ENCODE measurements at places on chromosomes 1 and 21.

GRCh38 chr1:205596876-205597275 lies 34.9 kb downstream of the ELK4 start:
- DNase-seq = no peak

DNA sequence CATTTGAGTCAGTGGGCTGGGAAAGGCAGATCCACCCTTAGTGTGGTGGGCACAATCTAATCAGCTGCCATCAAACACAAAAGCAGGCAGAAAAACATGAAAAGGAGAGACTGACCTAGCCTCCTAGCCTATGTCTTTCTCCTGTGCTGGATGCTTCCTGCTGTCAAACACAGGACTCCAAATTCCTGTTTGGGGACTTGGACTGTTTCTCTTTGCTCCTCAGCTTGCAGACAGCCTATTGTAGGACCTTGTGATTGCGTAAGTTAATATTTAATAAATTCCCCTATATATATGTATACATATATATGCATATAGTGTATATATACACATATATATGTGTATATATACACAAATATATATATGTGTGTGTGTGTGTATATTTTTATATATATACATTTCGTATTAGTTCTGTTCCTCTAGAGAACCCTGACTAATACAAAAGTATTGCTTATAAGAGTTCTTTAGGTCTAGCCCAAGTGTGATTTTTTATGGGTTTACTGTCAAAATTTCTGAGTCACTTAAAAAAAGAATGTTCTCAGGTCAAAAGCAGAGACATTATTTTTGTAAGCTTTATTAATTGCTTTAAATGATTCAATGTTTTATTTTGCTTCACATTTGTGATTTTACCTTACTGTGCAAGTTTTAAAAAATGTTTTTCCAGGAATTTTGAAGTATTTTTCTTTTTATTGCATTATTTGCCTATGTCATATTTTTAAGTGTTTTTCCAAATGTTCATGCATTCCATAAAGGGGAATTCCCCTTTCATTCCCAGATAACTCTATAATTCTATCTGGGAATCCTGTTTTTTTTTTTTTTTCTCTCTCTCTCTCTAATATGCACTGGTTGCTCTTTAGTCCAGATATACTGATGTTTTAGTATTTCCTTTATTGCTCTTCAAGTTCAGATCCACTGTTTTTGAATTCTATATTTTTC lies 92.1 kb upstream of the ADAMTS5 start:
- DNase-seq = no peak

GRCh38 chr1:1924386-1924785 lies 5.3 kb upstream of the TMEM52 start:
- DNase-seq = no peak

GRCh38 chr1:91883470-91883869 lies 2.5 kb downstream of the TGFBR3 start:
- no peak for DNase-seq

- DNase-seq = no peak
Observed at GRCh38 chr1:107935396-107936064, 29.4 kb downstream of the VAV3 start.

- DNase-seq = no peak
Observed at GRCh38 chr1:98668733-98669132, 7.2 kb downstream of the SNX7 start.

DNA sequence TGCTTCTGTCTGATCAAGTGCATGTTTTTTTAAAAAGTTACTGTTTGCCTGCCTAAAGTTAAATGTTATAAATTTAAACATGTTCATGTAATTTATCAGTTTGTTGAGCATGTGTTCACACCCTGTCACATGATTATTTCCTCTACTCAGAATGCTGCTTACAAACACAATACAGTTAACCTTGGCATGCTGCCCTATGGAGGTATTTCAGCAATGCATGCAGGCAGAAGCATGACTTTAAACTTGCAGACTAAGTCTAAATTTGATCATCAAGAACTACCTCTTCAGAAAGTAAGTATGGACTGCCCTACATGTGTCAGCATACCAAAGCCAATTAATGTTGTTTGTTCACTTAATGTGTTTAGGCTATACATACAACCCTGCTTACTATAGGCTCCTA lies 161.6 kb downstream of the LRRC40 start:
- DNase-seq = no peak

- no peak for DNase-seq
Observed at GRCh38 chr1:178869119-178869697, 1.7 kb downstream of the ANGPTL1 start.

GRCh38 chr1:166377896-166378295 lies 211.1 kb upstream of the FAM78B start:
- no peak for DNase-seq

GRCh38 chr1:232472485-232473041 lies 157.4 kb downstream of the SIPA1L2 start:
- DNase-seq = no peak

GRCh38 chr21:35075546-35075945 lies 26.4 kb upstream of the RUNX1 start:
- no peak for DNase-seq

DNA sequence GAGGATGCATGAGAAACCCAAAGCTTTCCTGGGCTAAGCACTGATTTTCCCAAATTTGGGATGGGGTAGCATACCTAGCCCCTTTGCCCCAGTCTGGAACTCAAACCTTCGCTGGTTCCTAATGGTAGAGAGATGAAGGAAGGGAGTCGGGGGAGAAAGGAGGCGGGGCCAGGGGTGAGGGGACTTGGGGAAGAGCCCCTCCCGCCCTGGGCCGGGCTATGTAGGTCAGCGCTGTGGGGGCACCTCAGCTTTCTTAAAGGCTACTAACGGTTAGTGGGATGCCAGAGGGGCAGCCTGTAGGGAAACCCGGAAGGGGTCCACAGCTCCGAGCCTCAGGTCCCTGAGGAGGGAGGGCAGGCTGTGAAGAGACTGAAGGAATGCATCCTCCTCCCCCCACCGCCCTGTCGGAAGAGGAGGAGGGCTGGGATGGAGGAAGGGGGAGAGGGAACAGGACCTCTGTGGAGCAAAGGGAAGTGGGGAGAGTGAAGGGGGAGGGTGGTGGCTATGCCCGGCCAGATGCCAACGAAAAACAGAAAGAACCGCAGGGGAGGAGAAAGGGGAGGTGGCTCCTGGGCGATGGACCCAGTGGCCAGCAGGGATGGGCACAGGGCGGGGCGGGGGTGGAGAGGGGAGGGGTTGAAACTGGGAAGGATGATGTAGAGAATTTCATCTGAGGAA lies 1.3 kb downstream of the CADM3 start:
- DNase-seq = no peak

DNA sequence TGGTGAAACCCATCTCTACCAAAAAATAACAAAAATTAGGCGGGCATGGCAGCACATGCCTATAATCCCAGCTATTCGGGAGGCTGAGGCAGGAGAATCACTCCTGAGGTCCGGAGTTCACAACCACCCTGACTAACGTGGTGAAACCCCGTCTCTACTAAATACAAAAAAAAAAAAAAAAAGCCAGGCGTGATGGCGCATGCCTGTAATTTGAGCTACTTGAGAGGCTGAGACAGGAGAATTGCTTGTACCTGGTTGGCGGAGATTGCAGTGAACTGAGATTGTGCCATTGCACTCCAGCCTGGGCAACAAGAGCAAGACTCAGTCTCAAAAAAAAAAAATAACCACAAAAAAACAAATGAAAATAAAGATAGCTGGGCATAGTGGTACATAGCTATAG lies 42.3 kb downstream of the CC2D1B start:
- DNase-seq = no peak

- no peak for DNase-seq
Observed at GRCh38 chr1:226476648-226477319, 68.9 kb upstream of the PARP1 start.

DNA sequence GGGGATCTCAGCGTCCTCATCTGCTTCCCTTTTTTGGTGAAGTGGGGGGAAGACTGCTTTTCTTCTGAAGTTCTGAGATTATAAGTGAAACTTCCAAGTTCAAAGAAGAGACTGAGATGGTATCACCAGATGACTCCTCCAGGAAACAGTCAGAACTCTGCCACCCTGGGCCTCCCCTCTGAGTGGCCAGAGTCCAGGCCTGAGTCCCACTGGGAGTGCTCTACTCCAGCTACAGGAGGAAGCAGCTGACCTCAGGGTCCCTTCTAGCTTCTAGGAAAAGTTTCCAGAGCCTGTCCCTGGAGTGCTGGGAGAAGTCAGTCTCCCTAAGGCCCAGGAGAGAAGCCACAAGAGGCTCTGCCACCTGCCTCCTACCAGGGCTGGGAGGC lies 104.7 kb downstream of the CASZ1 start:
- DNase-seq = no peak

- no peak for DNase-seq
Observed at GRCh38 chr1:218485241-218485928, 140.2 kb downstream of the TGFB2 start.

DNA sequence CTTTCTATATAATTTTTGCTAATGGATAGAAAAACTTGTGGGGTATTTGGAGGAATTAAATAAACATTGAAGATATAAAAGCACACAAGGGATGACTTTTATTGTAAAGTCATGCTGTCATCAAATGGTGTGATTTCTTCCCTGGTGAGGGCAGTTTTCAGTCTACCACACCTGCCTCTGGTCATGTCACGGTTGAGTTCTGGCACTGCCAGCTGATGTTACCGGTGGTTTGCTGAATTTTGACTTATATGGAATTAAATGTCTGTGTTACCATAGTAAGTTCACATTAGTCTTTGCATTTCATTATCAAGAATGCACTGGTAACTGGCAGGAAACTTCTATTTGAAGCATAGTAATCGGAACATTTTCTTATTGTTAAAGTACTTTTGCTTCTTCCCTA lies 13.4 kb downstream of the S1PR1 start:
- DNase-seq = no peak

DNA sequence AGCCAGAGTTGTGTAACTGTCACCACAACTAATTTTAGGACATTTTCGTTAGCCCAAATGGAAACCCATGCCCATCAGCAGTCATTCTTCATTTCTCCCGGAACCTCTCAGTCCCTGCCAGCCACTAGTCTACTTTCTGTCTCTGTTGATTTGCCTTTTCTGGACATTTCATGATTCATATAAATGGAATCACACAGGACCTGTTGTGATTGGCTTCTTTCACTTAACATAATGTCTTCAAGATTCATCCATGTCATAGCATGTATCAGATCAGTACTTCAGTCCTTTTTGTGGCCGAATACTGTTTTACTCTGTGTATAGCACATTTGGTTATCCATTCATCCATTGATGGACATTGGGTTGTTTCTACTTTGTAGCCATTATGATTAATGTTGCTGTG lies 7.1 kb downstream of the SLC66A1 start:
- no peak for DNase-seq

DNA sequence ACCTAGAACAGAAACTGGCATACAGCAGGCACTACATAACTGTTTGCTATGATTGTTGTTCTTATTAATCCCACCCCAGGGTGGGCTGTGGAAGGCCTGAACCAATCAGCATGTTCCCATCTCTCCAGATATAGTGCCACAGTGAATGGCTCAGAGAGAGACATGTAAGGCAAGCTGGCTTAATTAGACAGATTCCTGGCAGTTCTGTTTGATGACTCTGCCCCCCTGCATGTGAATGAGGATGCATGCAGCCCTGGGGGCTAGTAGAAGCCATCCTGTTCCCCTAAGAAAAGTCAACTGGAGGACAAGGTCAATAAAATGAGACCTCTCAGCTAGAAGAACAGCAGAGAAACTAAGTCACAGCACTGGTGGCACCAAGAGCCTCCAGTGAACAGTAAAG lies 130.3 kb downstream of the GLIS1 start:
- DNase-seq = no peak

- no peak for DNase-seq
Observed at GRCh38 chr1:180777072-180777689, 135.5 kb upstream of the KIAA1614 start.

DNA sequence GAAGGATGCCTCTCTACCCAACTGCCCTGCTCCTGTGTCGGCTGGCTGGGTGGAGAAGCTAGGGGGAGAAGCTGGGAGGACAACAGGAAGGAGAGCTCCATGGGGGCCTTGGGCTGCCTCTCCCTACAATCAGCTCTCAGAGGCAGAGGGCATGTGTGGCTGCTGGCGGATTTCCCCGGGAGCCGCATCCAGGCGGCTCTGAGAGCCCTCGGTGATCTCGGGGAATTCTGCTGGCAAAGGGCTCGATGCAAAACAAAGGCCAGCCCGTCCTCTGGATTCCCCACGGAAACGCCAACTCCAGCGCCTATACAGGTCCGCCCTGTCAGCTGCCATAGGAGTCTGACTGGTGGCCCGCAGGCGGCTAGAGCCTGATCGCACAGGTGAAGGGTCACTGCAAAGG lies 26.4 kb upstream of the EVA1B start:
- no peak for DNase-seq

GRCh38 chr1:152866321-152866720 lies 6.5 kb downstream of the LCE7A start:
- DNase-seq = no peak

DNA sequence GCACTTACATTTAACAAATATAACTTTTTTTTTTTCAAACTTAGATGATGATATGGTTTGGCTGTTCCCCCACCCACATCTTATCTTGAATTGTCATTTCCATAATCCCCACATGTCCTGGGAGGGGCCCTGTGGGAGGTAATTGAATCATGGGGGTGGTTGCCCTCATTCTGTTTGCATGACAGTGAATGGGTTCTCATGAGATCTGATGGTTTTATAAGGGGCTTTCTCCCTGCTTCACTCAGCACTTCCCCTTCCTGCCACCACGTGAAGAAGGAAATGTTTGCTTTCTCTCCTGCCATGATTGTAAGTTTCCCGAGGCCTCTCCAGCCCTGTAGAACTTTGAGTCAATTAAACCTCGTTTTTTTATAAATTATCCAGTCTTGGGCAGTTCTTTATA lies 432.6 kb downstream of the AMY1C start:
- no peak for DNase-seq

DNA sequence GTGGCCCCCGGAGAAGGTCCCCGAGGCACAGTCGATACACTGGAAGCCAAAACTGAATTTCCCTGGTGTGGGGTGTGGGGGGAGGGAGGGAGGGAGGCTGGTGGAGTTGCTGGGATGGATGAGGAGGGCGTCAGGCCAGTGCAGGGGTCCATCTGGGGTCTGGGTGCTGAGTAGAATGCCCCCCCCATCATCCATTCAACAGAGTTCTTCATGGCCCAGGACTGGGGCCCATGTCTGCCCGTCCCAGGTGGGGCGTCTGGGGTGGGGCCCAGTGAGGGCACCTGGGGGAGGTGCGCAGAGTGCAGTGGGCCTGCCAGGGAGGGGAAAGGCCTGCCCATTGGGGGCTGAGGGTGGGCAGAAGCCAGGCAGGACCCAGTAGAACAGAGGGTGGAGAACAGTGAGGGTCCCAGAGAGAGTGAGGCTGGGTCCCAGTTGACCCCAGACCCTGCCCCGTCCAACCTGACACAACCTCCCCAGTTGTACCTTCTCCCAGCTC lies 1.9 kb downstream of the TNFRSF18 start:
- no peak for DNase-seq

GRCh38 chr1:246210756-246211155 lies 296.3 kb downstream of the SMYD3 start:
- DNase-seq = no peak

GRCh38 chr1:43441166-43441893 lies 12.4 kb downstream of the HYI start:
- no peak for DNase-seq

DNA sequence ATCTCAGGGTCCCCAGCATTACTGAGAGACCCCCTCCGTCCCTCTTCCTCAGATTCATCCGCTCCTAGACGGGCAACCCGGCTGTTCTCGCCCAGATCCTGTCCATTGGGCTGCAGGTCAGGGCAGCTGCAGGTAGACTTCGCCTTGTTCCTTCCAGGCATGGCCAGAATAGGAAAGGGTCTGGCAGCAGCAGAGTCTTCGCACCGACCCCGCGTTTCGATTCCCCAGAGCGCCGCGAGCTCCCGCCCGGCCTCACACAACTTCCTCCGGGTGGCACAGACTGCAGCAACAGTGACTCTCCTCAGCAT lies 265 bp downstream of the NRDC start:
- no peak for DNase-seq

- no peak for DNase-seq
Observed at GRCh38 chr1:219476716-219477115, 136.2 kb downstream of the ZC3H11B start.

Data from activated T-helper 1 cell treated with Interleukin-2 at 50 U/mL for 16 hours (primary cell).